ENCODE measurements at places on chromosomes 13 and 19.

DNA sequence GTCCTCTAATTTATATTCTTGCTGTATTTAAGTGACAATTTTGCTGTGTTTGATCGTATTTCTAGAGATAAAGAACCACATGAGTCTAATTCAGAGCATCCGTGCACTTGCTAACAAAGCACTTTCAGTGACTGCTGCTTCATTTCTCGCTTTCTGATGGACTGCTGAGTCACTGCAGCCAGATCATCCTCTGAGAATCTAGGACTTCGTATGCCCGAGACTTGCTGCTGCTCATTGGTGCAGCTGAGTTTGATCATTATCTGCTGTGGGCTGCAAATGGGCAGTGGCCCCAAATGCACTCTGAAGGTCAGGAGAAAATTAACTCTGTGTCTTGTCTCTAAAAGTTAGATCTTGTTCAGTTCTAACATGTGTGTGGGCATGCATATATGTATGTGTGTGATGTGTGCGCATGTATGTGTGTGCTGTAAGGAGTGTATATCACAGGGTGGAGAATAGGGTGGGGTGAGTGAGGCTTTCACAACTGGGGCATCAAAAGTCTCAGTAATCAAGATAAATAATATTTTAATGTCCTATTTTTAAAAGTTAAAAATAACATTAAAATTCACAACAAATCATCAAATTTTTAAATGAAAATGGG is 342.6 kb downstream of the MTUS2 start:
- DNase-seq = no peak

DNA sequence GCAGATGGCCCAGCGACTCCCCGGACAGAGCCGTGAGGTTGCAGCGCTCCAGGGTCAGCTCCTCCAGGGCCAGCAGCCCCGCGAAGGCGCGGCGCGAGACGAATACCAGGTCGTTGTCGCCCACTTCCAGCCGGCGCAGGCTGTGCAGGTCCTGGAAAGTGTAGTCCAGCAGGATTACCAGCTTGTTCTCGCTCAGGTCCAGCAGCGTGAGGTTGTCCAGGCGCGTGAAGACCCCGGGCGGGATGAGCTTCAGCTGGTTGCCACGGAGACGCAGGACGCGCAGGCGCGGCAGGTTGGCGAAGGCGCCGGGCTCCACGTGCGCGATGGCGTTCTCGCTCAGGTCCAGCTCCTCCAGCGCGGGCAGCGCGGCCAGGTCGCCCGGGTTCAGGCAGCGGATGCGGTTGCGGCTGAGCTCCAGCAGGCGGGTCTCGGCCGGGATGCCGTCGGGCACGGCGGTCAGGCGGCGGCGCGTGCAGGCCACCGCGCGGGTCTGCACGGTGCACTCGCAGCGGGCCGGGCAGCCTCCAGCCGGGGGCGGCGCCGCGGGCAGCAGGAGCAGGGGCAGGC is 9.3 kb upstream of the PEAK3 start:
- DNase-seq = no peak

DNA sequence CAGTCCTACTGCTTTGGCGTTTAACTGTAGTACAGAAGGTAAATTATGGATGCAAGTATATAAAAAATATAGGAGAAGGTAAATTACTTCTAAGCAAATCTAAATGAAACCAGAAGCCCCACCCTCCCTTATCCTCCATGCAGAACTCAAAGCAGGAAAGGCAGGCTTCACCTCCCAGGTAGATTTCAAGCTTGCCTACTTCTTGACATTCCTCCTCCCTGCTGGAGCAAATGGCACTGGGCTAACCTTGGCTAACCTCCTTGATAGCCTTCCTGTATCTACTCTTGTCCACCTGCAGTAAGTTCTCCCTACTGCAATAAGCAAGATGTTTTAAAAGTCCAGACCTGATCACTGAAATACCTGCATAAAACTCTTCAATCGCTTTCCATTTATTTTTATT is 396.0 kb downstream of the IRS2 start:
- no peak for DNase-seq

GRCh38 chr13:40812724-40813445 is 23.5 kb downstream of the SLC25A15 start:
- peak; percentile 65 for DNase-seq

DNA sequence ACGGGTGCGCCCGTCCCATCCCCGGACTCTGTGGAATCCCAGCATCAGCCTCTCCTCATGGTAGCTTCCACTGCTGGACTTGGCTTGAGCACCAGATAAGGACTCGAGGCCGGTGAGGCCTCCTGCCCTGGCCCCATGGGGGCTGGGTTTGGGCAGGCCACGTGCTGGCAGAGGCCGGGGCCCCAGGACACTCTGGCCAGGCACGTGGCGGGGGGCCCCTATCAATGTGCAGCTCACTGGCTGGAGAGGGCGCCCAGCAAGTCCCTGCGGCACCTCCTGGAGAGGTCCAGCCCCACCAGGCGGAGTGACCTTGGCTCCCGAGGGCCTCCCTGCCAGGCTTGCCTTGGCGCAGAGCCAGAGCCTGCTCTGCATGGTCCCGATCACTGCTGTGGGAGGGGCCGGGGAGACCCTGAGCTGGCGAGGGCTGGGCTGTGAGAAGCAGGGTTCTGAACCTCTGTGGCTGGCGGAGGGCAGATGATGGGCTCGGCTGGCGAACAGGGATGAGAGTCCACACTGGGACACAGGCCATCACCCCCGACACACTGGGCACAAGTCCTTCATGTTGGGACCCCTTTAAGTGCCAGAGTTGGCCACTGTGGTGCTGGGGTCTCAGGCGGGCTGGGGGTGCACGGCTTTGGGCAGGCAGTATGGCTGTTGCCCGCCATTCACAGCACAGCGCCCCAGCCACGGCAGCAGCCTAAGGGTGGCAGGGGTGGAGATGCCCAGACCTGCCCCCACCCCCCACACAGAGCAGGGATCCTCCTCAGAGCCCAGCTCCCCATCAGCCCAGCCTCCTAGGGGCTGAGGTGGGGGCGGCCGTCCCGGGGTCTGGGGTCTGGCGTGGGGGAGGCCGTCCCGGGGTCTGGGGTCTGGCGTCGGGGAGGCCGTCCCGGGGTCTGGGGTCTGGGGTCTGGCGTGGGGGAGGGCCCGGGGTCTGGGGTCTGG is 19.1 kb downstream of the CEBPG start:
- DNase-seq = no peak

DNA sequence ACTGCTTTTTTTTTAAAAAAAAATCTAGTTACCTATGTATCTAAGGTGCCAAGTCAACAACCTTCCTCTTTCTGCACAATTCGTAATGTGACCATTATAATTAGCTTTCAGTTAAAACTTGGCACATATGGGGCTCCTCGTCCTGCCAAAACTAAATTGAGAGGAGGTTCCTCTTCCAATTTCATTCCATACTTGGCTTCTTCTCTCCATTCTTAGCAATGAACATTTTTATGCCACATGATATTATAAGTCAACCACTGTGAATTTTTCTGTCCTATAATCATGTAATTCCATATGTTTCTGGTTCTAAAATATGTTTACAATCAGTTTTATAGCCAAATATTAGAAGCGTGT is 177.0 kb downstream of the DCLK1 start:
- DNase-seq = no peak

DNA sequence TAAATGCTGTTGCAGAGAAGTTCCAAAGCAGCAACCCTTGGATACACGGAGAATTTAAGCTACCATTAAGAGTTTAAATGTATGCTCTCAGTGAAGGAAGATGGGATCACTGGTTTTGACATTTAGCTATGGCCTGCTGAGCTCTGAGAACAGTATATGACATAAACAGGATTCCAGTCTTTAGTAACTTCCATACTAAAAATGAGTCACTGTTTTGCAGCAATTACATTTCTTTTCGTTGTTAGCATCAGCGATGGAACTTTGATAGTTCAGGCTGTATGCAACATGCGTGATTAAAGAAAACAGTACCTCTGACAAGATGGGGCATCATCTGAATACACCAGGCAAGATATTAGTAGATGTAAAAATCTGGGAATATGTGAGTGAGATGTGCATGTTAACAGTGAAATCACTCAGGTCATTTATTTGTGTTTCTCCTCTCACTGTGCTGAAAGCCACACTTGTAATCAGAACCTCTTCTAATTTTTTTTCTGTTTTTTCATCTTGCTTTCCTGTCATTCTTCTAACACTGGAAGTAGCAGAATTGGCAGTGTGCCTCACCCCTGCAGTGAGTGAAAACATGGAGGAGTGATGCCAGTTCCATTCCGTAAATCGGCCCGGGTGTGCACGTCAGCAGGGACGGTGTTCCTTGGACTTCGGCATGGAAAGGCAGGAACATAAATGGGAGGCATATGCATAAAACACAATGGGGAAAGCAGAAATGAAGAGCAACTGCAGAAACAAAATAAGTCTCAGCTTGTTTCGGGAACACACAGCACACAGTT is 361.5 kb downstream of the OXGR1 start:
- DNase-seq = peak; percentile 9

- no peak for DNase-seq
These were observed 69.5 kb downstream of the LATS2 start for GRCh38 chr13:20991741-20992520.

DNA sequence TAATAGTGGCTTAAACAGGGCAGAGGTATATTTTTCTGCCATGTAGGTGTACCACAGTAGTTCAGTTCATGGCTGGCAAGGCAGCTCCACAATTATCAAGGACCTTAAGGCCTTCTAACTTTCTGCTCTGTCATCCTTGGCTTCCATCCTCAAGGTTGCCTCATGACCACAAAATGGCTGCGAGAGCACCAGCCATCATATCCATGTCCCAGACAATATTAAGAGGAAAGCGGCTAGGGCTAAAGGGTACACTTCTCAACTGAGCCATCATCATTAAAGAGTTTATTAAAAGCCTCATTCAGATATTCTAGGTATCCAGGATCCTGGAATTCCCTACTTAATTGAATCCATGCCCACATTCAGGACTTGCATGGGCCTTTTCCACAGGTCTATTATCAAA is 62.7 kb upstream of the MRI1 start:
- no peak for DNase-seq

GRCh38 chr13:42152495-42152894 is 104.0 kb downstream of the DGKH start:
- DNase-seq = no peak

DNA sequence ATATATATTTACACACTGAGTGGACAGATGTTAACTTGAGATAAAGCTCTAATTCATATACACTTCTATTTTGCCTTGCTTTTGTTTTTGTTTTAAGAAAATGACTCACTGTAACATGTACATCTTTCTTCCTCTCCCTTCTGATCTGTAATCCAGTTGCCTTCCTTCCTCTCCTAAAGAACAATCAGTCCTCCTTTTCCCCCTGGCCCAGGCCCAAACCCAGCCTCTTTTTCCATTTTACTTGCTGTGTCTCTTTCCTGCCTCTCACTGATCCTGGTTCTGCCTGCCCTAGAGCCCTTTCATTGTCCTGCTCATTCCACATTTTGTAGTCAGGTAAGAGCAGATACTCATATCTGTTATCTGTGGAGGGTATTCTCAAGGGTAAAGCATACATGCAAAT is 50.8 kb downstream of the ZAR1L start:
- peak; percentile 79 for DNase-seq

DNA sequence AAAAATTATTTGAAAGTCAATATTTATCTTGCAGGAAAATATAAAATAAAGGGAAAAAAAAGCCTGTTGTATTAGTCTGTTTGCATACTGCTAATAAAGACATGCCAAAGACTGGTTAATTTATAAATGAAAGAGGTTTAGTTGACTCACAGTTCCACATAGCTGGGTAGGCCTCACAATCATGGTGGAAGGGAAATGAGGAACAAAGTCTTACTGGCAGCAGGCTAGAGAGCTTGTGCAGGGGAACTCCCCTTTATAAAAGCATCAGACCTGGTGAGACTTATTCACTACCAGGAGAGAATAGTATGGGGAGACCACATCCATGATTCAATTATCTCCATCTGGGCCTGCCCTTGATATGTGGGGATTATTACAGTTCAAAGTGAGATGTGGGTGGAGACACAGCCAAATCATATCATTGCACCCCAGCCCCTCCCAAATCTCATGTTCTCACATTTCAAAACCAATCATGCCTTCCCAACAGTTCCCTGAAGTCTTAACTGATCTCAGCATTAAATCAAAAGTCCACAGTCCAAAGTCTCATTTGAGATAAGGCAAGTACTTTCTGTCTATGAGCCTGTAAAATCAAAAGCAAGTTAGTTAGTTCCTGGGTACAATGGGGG is 1416.5 kb upstream of the SPRY2 start:
- no peak for DNase-seq

DNA sequence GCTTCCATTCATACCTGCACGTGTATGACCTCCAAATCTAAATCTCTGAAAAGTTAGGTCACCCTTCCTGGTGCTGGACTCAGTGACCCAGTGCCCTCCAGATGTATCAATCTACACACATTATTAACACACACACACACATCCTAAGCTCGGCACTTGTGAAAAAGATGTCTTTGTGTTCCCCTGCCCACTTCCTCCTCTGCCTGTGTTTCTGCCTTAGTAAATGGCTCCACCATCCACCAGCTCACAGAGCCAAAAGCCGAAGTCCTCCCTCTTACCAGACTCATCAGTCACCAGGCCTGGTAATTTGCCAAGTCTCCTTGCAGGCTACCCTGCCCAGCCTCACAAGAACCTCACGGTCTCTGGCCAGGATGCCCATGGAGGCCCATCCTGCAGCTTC is 131.5 kb downstream of the SHISA2 start:
- DNase-seq = no peak

DNA sequence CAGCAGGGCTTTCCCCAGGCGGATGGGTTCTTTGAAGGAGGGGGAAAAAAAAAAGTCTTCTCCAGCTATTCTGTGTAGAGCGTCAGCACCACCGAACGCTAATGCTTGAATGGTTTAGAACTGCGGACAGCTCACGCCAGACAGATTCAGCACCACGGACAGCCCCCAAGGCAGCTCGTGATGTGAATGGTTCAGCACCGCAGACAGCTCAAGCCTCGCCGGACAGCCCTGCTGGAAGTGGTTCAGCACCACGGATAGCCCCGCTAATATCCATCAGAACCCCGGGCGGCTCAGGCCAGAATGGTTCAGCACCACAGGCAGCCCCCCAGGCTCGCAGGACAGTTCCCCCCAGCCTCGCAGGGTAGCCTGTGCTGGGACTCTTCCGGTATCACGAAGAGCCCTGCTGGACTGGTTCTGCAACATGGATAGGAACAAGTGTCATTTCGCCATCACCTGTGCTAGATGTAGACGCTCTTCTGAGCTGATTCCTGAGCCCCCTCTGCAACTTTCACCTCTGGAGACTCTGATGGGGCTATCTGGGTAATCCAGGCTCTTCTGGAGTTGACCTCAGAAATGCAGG is 4.9 kb upstream of the SMIM17 start:
- DNase-seq = peak; percentile 74

- DNase-seq = no peak
These were observed 561 bp upstream of the GJA3 start for GRCh38 chr13:20161275-20161950.

DNA sequence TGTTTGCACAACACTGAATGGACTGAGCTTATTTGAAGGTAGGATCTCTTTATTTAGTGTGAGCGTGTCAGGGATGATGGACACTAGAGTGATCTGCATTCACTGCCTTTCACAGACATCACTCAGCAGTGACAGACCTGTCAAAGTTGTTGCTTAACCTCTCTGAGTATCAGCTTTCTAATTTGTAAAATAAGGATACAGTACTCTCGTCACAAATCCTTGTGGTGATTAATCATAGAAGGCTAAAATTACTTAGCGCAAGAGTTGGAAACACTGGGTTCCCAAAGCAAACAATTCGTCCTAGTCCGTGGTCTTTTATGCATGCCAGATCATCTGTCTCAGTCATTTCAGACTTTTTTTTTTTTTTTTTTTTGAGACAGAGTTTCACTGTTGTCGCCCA is 16.6 kb downstream of the CARD8 start:
- DNase-seq = no peak

- no peak for DNase-seq
These were observed 334.2 kb downstream of the DNAJC15 start for GRCh38 chr13:43357564-43357963.
